ENCODE measurements at places on chromosomes 1 and 21.

- no peak for DNase-seq
Observed at GRCh38 chr21:25858325-25858724, 123.6 kb downstream of the GABPA start.

DNA sequence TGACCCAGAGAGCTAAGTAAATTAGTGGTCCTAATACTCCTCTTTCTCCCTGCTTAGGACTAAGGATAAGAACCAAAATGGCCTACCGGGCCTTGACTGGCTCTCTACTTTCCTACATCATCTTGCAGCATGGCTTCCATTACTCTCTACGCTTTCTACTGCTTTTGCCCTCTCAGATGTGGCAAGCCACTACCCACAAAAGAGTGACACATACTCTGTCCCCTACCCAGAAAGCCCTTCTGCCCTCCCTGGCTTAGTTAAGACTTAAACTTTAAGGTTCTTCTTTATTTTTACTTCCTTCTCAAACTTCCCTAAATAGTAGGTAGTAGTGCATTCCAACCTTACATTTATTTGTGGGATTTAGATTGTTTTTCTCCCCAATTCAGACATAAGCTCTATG is 228.1 kb downstream of the TPR start:
- DNase-seq = no peak

DNA sequence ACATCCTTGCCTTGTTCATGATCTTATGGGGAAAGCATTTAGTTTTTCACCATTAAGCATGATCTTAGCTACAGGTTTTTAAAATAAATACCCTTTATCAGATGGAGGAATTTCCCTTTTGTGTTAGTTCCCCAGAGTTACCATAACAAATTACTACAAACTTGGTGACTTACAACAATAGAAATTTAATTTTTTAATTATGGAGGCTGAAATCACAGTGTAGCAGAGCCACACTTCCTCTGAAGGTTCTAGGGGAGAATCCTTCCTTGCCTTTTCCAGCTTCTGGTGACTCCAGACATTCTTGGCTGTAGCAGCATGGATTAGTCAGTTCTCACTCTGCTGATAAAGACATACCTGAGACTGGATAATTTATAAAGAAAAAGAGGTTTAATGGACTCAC is 18.5 kb downstream of the MIGA1 start:
- DNase-seq = no peak

DNA sequence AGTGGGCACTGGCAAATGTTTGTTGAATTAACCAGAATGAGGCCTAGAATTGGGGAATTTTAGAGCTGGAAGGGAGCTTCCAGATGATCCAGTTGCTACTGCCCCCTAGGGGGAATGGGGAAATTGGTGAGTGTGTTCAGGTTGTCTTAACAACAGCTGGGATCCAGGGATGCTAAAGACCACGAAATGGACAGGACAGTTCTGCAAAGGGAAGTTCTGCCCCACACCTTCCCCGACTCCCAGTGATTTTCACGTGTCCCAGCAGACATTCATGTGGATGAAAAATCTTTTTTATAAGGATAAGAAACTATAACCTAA is 33.9 kb downstream of the TRIM62 start:
- DNase-seq = no peak

DNA sequence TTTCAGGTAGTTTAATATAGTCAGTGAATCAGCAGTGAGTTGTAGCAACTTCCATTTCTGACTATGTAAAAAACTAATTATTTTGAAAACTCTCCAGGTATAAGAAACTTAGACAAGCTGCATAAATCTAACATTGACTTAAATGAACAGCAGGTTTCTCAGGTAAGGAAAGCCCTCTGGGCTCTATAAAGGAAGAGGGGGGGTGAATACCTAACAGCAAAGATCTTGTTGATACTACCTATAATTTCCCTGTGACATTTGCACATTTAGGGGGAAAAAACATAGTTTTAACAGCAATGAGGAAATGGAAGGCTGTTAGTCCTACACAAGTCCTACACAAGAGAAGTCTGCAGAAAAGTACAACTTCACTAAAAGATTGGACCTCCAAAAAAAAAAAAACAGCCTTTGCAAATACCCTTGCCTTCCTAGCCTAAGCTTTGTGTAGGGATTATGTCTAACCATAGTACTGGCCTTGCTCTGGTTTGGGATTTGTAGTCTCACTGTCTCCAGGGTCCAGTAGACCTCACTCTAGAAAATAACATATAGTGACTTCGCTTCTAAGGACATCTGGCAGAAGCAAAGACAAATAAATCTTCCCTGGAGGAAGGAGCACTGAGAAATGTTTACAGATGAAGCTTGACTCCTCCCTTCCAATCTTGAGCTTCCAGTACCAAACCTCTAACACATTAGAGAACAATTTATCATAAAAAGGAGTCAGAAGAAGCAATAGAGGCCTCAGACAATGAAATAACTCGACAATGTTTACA is 459.8 kb downstream of the DSCAM start:
- DNase-seq = no peak

DNA sequence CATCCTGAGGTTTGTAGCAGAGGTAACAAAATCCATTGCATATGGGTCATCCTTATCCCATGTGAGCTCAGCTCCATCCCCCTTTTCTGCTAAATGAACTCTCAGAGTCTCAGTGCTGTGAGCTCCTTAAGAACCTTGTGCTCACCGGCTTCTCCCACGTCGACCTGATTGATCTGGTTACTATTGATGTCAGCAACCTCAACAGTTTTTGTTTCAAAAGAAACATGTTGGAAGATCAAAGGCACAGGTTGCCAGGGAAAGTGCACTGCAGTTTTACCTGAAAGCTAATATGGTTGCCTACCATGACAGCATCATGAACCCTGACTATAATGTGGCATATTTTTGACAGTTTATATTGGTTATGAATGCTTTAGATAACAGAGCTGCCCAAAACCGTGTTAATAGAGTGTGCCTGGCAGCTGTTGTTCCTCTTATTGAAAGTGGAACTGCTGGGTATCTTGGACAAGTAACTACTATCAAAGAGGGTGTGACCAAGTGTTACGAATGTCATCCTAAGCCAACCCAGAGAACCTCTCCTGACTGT is 131.4 kb downstream of the HS2ST1 start:
- no peak for DNase-seq

DNA sequence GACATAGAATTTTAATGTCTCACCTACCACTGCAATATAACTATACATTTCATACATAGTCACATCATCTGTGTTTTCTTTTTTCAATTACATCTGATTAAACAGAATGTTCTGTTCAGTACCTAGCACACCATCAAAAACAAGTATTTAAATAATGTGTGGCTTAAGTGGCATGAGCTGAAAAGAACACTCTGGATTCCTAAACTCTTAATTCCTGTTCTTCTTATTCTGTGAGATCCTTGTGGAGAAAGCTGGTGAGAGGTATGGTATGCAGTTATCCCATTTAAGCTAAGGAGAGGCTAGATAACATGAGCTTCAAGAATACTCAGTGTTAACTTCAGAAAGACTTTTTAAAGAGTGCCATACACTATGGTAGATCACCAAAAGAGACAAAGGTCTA is 5.5 kb downstream of the TP53BP2 start:
- no peak for DNase-seq

GRCh38 chr1:238252033-238252802 is 361.5 kb upstream of the ZP4 start:
- peak; percentile 15 for DNase-seq

GRCh38 chr1:65036570-65037051 is 70.3 kb upstream of the JAK1 start:
- no peak for DNase-seq

- DNase-seq = no peak
Observed at GRCh38 chr1:17123196-17124045, 4.2 kb upstream of the PADI2 start.

DNA sequence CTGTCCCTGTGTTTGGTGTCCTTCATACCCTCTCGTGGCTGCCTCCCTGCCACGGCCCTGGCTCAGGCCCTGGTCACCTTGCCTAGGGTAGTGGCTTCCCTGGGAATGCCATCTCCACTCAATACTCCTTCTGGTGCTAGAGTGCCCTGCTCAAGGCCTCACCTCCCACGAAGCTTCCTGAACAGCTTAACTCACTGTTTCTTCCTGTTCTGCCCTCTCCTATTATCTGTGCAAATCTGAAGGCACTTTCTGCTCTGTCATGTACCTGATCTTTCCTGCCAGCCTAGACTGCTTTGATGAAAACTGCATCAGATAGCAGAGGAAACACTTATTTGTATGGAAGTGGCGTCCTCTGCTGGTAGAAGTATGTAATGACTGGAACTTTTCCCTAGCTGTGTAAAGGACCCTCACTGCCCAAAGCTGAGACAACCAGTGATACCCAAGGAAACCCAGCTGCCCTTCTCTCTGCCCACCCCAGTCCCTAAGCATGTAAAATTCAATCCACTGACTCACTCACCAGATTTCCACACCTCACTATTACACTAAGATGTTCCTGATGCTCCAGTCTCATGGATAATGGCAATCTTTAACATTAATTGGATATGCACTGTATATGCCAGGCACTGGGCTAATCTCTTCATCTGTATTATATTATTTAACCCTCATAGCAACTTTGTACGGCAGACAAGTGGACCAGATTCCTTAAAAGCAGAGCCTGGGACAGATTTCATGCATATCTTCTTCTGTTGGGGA is 36.2 kb upstream of the BTG2 start:
- no peak for DNase-seq

GRCh38 chr1:183023601-183024316 is 539 bp downstream of the LAMC1 start:
- DNase-seq = peak; percentile 57

- no peak for DNase-seq
Observed at GRCh38 chr21:45891388-45892155, 90.0 kb upstream of the COL6A1 start.

DNA sequence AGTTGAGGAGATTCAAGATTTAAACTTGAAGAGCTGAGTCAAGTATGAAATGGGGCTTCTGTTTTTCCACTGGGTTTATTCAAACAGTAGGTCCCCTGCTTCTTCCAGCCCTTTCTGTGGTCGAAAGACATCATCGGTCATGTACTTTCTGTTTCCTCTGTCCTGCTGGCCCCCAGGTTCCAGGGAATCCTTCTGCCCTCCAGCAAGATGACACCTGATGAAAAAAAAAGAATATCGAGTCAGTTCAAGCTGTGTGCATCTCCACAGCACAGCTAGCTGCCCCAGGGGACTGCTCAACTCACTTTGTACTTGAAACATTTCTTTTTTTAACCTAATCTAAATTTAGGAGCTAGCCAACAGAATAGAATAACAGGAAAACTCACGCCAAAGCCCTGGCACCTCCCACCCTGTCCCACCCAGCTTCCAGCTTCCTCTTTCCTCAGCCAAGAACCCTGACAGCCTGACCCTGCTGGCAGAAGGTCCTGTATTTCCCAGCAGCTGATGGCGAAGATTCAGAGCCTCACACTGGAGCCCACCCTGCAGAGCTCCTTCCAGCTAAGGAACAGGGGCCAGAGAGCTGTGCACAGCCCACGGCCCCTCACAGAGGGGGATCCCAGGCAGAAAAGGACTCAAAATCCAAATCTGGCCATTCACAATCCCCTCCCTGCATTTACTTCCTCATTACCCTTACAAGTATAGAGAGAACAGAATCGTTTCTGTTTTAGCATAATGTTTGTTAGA is 176.5 kb downstream of the PSMG1 start:
- DNase-seq = peak; percentile 76

GRCh38 chr1:31410871-31411270 is 2.1 kb upstream of the SERINC2 start:
- DNase-seq = no peak

DNA sequence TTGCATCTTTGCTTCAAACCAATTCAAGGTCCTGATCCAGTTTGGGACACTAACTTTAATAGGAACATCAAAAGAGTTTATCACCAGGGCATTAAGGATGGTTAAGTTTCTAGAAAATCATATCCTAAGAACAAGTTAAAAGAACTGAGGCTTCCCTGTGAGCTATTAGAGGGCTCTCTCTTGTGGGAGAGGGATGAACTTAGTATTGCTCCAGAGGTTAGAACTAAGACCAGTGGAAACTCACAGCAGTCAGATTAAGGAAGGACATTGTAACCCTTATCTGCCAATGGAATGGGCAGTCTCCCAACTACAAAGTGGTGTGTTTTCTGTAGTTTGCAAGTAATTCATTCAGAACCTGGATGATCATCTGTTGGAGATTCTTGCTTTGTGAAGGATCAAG is 36.8 kb downstream of the UBE2U start:
- DNase-seq = no peak

DNA sequence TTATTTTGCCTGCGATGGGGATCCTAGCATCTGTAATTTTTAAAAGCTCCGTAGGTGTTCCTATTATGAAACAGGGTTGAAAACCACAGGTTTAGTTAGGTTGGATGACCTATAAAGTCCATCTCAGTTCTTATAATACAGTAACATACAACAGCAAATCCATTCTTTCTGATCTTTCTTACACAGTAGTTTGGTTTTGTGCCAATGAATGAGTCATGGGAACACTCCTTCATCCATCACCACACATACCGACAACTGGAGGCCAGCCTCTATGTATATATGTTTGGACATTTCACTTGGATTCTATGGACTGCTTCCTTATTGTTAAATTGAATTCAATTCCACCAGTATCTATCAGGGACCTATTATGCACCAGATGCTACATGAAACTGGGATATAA is 118.4 kb upstream of the L1TD1 start:
- DNase-seq = no peak

- DNase-seq = peak; percentile 71
Observed at GRCh38 chr1:94713472-94714141, 106.5 kb upstream of the SLC44A3 start.

GRCh38 chr1:214438075-214438474 is 113.3 kb downstream of the PTPN14 start:
- peak; percentile 10 for DNase-seq

DNA sequence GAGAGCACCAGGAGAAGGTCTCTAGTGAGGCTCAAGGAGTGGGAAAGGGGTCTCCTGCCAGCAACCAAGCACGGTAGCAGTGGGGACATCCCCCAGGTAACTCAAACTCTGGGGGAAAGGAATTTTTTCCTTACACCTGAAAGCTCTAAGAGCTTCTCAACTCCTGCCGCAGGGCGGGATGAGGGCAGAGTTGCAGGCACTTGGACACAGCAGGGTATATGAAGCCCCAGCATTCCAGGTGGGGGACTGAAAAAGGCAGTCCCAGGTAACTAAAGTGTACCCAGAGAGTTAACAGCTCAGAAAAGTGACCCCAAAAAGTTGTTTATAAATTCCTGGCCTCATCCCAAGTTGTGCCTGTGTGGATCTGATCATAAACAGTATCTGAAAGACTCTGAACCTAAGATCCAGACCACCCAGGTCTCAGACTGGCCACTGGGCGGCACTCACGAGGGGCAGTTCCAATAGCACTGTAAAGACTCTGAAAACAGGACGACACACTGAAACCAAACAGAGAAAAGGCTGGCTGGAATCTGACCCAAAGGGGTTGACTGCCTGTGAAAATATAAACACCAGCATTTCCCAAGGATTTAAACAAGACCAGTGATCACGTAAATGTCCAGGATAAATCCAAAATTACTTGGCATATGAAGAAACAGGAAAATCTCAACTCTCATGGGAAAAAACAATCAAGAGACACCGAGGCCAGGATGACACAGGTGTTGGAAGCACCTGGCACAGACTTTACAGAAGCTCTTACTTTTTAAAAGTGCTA is 47.5 kb downstream of the HSF2BP start:
- DNase-seq = peak; percentile 67

All from heart right ventricle (tissue), 16 donors.